ENCODE measurements at places on chromosomes 6 and 20.

GRCh38 chr20:46959081-46959692 is 64.5 kb downstream of the EYA2 start:
- no peak overlapping the region for H3K27ac ChIP-seq
- H3K4me3 ChIP-seq = no peak overlapping the region
- peaks cover 10% of the 10 kb centered on the region for H3K27me3 ChIP-seq

DNA sequence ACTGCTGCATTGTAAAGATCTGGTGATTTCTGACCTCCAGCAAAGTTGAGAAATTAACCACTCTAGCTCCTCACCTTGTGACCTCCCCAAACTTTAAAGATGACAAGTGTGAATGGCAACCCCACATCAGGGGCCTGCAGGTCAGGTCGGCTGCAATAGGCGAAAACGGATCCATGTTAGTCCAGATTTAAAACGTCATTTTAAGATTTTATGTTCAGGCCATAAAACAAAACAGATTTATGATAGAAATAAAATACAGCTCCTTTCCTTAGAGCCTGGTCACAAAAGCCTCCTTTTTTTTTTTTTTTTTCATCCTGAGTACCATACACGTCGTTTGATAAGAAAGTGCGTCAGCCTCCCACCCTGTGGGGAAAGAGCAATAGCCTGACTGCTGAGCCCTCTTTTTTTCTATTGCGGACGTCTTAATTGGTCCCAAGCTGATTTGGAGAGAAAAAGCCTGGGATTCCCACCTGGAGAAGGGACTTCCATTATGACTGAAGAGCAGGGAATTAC is 519.2 kb upstream of the NOX3 start:
- peaks cover 3% of the 10 kb centered on the region for H3K27me3 ChIP-seq
- peaks cover 8% of the 10 kb centered on the region for H3K4me1 ChIP-seq
- H3K36me3 ChIP-seq = peaks cover 2% of the 10 kb centered on the region
- H3K27ac ChIP-seq = no peak overlapping the region
- no peak overlapping the region for H3K4me3 ChIP-seq
- DNase-seq = no peak

GRCh38 chr20:54076259-54076658 is 5.9 kb upstream of the BCAS1 start:
- H3K4me1 ChIP-seq = peaks cover 15% of the 10 kb centered on the region
- no peaks in the 10 kb centered on the region for H3K27me3 ChIP-seq

GRCh38 chr6:122653094-122653493 is 42.9 kb downstream of the PKIB start:
- H3K27me3 ChIP-seq = no peaks in the 10 kb centered on the region
- H3K27ac ChIP-seq = no peak overlapping the region
- DNase-seq = no peak

- H3K4me3 ChIP-seq = no peak overlapping the region
- DNase-seq = no peak
- peaks cover 23% of the 10 kb centered on the region for H3K4me1 ChIP-seq
- peaks cover 16% of the 10 kb centered on the region for H3K36me3 ChIP-seq
- peak overlapping the region; percentile 38 for H3K27ac ChIP-seq
Measured at GRCh38 chr6:111263837-111264236, 176.5 kb downstream of the SLC16A10 start.

DNA sequence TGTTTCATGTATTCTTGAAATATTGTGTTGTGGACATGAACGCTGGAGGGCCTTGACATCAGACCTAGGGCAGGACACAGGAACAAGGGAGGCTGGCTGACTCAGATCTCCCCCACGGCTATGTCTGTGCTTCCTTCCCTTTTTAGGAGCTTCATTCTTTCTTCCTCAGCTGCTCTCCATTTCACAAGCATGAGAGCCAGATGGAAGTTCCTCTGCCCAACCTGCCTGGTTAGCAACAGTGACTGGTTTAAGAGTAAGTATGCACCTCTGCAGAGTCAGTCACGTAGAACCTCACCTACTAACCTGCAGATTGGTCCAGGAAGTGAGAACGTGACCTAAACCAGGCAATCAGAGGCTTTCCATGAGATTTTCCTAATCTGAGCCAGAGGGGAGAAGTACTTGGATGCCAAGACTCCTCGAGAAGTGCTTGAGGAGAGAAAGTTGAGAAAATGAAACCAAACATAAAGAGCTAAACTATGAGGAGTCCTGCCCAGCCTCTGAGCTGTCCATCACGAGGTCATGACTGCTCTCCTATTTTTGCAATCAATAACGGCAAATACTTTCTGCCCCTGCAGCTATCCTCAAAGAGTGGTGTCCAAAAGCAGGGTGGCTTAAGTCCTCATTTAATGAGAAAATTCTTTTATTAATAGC is 465.2 kb upstream of the CITED2 start:
- DNase-seq = no peak
- H3K36me3 ChIP-seq = no peaks in the 10 kb centered on the region
- peaks cover 25% of the 10 kb centered on the region for H3K4me1 ChIP-seq
- peak overlapping the region; percentile 12 for H3K4me3 ChIP-seq

GRCh38 chr6:147560670-147561069 is 52.2 kb downstream of the SAMD5 start:
- no peak overlapping the region for H3K27ac ChIP-seq
- no peak for DNase-seq
- no peaks in the 10 kb centered on the region for H3K4me1 ChIP-seq

- H3K4me3 ChIP-seq = peak overlapping the region; percentile 100
- H3K36me3 ChIP-seq = peaks cover 2% of the 10 kb centered on the region
- H3K4me1 ChIP-seq = peaks cover 43% of the 10 kb centered on the region
- DNase-seq = no peak
- no peaks in the 10 kb centered on the region for H3K27me3 ChIP-seq
Measured at GRCh38 chr6:118893064-118893806, 717 bp upstream of the ASF1A start.

- H3K27me3 ChIP-seq = no peaks in the 10 kb centered on the region
- no peak overlapping the region for H3K27ac ChIP-seq
- no peak for DNase-seq
- H3K4me1 ChIP-seq = no peaks in the 10 kb centered on the region
- no peak overlapping the region for H3K4me3 ChIP-seq
Measured at GRCh38 chr6:1714654-1715053, 104.9 kb downstream of the FOXC1 start.

DNA sequence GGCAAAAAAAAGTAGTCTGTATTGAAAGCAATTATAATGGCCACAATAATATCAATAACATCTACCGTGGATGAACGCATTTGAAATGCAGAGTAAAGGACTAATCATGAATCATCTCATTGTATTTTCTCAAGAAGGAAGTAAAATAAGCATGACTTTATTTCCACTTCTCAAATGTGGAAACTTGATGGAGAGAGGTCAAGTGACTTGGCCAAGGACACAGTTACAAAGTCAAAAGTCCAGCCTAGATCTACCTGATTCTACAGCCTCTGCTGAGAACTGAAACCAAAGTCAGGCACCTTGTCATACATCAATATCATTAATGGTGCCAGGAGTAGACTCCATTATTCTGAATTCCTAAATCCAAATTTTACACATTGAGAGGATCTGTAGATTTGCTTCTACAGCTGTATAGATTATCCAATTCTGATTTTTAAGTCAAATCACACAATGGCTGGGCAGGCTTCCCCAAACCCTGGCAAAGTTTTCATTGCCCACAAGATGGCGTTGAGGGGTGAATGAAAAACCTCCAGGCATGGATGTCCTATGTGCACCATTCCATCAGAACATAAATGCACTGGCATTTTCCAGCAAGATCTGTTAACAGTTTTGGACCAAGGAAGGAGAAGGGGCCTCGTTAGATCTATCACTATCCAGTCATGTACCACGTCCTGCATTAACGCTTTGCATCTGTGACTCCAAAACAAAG is 423.1 kb downstream of the MAFB start:
- no peak for DNase-seq
- no peak overlapping the region for H3K4me3 ChIP-seq
- peaks cover 4% of the 10 kb centered on the region for H3K27me3 ChIP-seq
- H3K36me3 ChIP-seq = no peaks in the 10 kb centered on the region

DNA sequence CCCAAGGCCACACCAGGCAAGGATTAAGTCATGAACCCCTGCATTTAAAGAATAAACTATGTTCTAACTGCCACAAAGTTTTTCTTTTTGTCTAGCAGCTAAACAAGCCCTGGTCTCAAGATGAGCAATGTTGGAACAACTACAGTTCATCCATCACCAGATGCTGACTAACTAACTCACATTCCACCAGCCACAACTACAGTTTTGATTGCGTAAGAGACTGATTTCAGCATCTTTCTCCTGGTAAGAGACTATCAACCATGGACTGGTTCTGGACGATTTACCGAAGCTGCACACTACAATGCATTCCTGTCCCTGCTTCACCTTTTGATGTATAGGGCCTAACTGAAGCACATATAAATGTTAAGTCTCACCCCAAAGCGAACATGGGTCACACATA is 43.0 kb downstream of the F13A1 start:
- H3K27ac ChIP-seq = no peak overlapping the region
- H3K27me3 ChIP-seq = peaks cover 20% of the 10 kb centered on the region
- H3K4me1 ChIP-seq = no peaks in the 10 kb centered on the region

DNA sequence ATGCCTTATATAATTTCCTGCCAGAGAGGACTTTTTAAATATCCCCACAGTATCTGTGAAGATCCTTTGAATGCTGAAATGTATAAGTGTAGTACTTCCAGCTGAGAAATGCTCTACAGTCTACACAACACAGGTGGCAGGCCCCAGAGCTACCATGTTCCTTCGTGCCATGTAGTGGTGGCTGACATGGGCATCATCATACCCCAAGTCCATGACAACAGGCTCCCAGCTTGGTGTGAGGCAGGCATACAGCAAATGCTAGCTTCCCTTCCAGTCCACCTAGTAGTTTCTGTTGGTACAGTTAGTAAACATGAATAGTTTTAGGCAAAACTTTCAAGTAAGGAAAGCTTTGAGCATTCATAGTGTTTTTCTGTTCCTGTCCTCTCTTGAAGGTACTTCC is 61.2 kb upstream of the EMILIN3 start:
- no peak for DNase-seq
- peaks cover 57% of the 10 kb centered on the region for H3K36me3 ChIP-seq
- H3K27me3 ChIP-seq = no peaks in the 10 kb centered on the region
- no peak overlapping the region for H3K27ac ChIP-seq

- H3K4me1 ChIP-seq = peaks cover 67% of the 10 kb centered on the region
- H3K4me3 ChIP-seq = peak overlapping the region; percentile 92
- peak overlapping the region; percentile 93 for H3K27ac ChIP-seq
- peaks cover 11% of the 10 kb centered on the region for H3K36me3 ChIP-seq
- H3K27me3 ChIP-seq = no peaks in the 10 kb centered on the region
- DNase-seq = no peak
Measured at GRCh38 chr6:144344646-144345045, 59.5 kb downstream of the UTRN start.

- peaks cover 14% of the 10 kb centered on the region for H3K4me1 ChIP-seq
- H3K4me3 ChIP-seq = no peak overlapping the region
- H3K27me3 ChIP-seq = peaks cover 20% of the 10 kb centered on the region
- H3K36me3 ChIP-seq = no peaks in the 10 kb centered on the region
- no peak for DNase-seq
- no peak overlapping the region for H3K27ac ChIP-seq
Measured at GRCh38 chr6:33931799-33932198, 128.0 kb upstream of the MLN start.
